ENCODE measurements at places on chromosomes 7 and 10.

DNA sequence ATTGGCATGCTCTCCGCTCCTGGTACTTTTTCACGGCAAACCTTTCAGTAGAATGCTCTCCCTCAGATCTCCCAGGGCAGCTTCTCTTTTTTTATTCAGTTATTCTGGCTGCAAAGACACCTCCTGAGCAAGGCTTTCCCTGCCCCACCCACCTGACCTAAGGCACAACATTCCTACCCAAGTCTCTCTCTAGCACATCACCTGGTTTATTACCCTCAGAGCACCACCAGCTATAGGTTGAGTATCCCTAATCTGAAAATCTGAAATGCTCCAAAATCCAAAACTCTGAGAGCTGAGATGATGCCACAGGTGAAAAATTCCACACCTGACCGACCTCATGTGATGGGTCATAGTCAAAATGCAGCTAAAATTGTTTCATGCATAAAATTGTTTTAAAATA is 99.6 kb downstream of the GLI3 start:
- DNase-seq: no peak

GRCh38 chr10:88184543-88185297 is 321.3 kb downstream of the PTEN start:
- DNase-seq: no peak

DNA sequence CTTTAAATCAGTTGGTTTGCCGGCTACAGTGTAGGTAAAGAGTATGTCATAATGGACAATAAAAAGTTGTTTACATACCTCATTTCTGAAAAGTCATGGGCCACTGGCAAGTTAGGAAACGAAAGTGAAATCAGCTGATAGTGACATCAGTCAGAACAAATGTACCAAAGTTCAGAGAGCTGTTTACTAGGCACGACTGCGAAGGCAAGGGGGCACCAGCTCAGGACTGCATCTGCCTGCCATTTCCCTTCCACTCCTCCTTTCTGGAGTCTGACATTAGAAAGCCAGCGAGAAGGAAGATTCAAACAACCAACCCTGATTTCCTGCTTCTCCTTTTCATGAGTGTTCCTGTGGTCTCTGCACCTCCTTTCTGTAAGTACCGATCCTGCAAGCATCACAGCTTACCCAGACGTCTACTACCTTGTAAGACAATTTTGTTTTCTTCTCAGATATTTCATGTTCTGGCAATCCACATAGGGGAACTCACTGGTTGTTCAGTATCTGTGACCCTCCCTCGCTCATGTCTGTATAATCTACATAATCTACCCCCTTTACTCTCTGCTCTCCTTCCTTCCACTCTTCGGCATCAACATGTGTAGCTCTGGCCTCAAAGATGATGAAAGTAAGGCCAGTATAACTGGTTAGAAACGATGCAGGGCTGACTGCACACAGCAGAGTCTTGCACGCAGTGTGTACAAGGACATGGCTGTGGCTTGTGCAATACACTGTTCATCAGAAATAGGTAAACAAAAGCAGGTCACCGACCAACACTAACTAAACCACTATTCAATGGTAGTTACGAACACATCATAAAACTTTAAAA is at the start of gene TMEM140:
TMEM140 (plus strand) TSS at position 174 of the 823 bp plus-strand sequence. CDS start 16,370 bp downstream, outside the sequence.
- no peak for DNase-seq

DNA sequence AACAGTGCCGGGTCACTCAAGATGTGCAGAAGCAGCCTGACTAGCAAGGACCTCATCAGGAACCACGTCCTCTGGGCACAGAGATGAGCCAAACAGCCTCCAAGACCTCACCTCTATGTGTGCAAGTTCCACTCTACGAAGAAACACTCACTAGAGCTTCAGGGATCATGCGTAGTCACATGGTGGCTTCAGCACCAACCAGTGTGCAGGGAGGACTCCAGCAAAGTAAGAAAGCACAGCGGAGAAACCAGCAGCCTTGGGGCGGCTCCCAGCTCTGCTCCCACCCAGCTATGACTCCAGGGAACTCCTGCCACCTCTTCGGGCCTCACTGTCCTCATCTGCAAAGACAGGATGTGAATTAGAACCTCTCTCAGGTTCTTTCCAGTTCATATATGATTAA is 58.2 kb downstream of the SLIT1 start:
- DNase-seq: no peak

- no peak for DNase-seq
These were observed 173.4 kb downstream of the WDR37 start for GRCh38 chr10:1229574-1229973.

- no peak for DNase-seq
These were observed 7.3 kb downstream of the TRIM8 start for GRCh38 chr10:102651455-102652169.

GRCh38 chr10:106440767-106441166 is 723.7 kb downstream of the SORCS1 start:
- DNase-seq: no peak

GRCh38 chr10:14385596-14386593 is 55.2 kb upstream of the FRMD4A start:
- no peak for DNase-seq

GRCh38 chr7:131224996-131225395 is 102.7 kb upstream of the MKLN1 start:
- no peak for DNase-seq

DNA sequence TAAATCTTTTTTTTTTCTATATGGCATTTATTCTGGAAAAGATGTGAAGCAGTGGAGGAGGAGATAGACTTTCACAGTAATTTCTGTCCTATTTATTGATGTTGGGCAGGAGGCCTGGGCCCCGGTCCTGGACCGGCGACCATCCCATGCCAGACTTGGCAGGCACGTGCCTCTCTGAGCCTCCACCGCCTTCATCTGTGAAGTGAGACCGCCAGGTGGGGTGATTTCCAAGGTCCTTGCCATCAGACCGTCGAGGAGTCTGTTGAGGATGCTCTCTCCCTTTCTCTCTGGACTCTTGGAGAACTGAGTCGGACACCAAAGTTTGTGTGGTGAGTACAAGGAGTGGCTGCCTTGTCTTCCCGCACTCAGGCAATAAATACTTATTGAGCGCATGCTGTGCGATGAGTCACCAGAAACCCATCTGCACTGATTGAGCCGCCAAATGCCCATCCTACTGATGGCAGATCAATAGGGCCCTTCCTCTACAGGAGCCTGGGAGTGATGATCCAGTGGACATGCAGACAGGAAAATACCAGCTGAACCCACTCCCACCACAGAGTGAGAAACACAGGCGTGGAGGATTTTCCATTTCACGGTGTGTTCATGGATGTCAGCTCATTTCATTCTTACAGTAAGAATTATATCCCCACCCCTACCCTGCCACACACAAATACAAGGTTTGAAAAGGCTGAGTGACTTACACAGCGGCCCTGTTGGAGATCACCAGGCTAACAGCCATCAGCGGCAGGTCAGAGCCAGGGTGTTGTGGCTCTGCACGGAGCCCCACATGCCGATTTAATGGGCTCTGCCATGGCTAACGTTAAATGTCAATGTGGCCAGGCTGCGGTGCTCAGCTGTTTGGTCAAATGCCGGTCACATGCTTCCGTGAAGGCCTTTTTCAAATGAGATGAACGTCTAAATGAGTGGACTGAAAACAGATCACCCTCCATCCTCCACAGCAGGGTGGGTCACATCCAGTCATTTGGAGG is 11.5 kb upstream of the PRKAG2 start:
- no peak for DNase-seq

DNA sequence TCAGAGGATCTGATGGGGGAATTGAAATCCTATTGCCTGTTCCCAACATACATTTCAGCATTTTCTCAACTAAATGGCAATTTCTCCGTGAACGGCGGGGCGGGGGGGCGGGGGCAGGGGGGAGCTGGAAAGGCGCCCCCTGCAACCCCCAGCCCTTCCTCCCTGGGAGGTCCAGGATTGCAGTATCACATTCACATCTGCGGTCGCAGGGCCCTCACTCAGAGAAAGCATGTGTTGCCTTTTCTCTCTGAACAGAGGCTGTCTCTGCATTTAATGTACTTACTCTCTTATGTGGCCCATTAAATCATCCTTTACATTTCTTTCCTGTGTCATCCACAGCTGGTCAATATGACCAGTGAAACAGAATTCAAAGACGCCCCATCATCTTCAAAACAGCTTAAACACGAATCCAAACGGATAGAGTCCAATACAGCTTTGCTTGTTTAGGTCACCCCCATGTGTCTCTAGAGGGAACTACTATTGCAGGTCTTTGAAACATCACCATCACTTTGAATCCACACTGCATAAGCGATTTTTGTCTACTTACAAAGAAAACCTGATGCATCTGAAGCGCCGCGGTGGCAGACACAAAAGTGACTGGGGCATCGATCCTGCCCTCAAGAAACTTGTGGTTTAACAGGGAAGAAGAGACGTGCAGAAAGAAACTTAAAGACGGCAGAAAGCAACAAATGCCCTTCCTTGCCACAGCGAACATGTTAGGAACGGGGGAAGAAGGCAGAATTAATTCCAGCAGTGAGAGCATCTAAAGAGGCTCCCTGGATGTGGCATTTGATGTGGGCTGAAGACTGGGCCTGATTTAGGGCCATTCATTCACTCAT is 17.0 kb upstream of the ECHDC3 start:
- no peak for DNase-seq

DNA sequence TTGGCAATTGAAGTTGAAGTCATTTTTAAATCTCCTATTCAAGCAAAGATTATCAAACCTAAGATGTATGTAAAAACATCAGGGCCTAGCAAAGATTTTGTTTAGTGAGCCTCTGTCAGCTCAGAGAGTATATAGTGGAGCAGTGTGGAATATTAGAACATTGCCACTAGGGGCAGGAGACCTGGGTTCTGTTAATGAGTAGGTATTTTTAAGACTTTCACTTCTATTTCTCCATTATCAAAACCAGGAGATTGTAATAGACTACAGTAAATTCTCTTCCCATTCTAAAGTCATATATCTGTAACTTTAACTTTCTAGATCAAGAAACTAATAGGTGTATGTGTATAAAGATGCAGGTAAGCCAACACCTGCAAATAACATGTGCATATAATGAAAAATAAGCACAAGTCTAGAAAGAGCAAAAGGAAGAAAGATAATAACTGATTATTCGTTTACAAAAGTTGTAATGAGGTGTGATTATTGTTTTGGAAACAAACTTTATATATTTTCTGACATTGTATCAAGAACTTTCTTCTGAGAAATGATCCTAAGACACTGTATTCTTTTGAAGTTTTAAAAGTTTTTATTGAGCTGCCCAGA is 64.4 kb downstream of the KCND2 start:
- DNase-seq: no peak

- no peak for DNase-seq
These were observed 712.5 kb upstream of the ANKRD30A start for GRCh38 chr10:36412942-36413341.

DNA sequence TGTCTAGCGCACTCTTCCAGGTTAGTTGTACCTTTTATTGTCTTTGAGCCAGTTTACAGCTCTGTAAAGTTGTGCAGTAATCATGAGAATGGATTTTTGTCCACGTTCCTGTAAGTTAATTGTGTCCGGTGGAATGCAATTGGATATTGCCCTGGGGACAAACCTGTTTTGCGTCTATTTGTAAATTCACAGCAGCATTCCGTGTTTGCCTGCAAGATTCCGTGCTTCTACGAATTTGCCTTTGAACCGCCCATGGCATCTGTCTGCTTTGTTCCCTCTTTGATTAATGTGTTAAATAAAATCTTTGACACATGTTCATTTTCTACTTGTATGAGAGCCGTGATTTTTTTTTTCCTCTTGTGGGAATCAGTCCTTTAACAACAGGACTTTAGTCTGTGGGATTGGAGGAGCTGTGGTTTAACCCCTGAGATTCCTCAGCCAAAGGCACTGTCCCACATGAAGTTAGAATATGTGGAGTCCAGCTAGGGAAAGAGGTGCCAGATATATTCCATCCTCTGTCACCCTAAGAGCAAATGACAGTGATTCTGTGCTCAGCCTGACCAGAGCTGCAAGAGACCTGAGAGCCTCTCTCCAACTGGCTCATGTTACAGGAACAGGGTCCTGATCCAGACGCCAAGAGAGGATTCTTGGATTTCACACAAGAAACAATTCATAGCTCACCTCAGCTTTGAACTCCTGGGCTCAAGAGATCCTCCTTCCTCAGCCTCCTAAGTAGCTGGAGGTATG is 126.3 kb downstream of the COL26A1 start:
- no peak for DNase-seq

- DNase-seq: no peak
These were observed 64.1 kb upstream of the MALRD1 start for GRCh38 chr10:18984531-18984930.

DNA sequence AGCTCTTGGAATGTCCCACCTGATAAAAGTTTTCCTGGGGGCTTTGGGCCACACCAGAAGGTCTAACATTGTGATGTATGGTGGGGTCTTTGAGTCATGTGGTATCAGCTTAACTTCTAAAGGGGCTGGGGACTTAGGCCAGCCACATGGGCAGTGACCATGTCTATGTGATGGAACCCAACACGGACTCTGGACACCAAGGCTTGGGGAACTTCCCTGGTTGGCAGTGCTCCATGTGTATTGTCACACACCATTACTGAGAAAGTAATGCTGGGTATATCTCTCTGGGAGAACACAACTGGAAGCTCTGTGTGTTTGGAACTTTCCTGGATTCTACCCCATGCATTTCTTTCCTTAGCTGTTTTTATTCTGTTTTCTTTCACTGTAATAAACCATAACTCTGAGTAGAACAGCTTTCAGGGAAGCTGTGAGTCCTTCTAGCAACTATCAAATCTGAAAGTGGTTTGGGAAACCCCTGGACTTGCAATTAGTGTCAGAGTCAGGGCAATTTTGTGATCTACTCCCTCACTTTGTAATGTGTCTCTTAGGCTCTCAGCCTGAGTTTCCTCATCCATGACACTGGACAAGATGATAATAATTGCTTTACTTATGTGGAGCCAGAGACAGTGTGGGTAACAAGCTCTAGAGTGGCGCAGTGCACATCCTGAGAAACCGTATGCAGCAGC is 28.4 kb upstream of the AGK start:
- DNase-seq: no peak

DNA sequence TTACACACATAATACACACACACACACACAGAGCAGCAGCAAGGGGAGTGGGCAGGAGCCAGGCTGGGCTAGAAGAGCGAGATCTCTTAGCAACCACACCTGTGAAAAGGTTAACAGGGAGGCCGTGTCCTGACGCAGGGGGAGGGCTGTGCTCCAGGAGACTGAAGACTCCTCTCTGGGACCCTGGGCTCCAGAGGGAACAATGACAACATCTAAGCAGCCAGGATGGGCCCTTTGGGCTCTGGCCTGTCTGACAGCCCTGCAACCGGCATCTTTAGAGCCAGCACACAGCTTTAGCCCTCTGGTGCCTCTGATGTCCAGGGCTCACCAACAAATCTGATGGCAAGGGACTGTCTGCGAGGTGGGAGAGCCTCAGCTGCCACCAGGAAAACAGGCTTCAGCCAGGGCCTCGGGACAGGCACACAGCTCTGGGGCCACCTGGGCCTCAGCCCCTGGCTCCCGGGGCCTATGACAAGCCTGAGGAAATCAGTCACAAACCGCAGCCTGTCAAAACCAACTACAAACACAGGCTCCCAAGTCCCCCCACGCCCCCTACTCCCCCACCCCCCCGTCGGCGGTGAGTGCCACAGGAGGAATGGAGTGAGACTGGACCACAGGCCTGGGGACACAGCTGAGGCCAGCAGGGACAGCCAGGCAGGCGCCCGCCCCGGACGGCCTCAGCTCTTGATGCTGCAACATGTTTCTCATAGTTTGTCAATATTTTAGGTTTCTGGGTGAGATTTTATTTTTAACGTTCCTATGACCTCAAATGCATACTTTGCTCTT is 102.8 kb downstream of the TNS3 start:
- DNase-seq: no peak

Data from omental fat pad (tissue), 4 donors.